ENCODE measurements at places on chromosomes 13 and 19.

- no peak for DNase-seq
These were observed 49.9 kb downstream of the UGGT2 start for GRCh38 chr13:96003304-96003703.

DNA sequence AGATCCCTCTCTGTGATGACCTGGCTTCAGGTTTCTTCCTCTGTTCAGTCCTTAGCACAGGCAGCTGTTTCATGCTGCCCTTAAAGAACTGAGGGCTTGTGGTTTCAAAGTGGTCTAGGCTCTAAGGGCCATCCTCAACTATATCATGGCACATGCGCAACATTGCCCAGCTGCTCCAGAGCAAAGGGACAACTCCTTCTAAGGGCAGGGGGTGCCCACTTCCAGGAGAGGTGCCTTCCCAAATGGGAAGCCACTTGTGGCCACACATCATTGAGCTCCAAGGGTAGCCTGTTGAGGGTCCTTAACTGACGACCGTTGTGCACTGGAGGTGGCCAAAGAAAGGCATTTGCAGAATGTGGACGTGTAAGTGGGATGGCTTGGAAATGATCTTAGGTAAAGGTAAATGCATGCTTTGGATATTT is 7.3 kb downstream of the GPR183 start:
- no peak for DNase-seq

DNA sequence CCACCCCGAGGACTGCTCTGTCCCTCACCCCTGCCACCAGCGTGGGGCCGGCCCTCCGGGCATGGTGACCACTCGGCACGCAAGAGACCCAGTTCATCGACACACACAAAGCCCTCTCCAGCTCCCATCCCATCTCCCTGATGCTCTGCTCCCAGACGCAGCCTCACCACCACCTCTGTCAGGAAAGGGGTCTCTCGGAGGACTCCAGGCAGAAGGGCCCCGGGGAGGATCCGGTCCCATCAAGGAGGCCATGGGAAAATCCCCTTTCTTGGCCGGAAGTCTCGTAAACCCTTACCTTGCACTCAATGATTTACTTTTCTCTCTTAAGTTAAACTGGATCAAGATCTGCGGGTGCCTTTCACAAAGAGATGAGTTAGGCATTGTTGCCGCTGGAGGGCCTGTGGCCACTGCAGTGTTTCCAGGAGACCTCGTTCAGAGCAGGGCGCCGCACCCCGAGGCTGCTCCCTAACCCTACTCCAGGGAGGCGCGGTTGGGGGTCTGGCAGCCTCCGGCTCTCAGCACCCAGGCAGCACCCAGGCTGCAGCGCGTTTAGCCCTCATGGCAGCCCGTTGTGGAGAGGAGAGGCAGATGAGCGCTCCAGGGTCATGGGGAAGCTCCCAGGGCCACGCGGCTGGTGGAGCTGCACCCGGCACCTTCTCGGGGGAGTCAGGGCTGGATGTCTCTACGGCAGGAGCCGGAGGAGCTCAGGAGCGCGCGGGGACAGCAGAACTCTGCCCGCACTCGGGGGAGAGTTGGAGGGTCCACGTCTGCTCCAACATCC is 31.0 kb downstream of the C2CD4C start:
- DNase-seq = no peak

GRCh38 chr13:111403266-111403665 is 82.8 kb downstream of the TEX29 start:
- DNase-seq = no peak

- no peak for DNase-seq
These were observed 228.3 kb downstream of the FOXO1 start for GRCh38 chr13:40438022-40438680.

DNA sequence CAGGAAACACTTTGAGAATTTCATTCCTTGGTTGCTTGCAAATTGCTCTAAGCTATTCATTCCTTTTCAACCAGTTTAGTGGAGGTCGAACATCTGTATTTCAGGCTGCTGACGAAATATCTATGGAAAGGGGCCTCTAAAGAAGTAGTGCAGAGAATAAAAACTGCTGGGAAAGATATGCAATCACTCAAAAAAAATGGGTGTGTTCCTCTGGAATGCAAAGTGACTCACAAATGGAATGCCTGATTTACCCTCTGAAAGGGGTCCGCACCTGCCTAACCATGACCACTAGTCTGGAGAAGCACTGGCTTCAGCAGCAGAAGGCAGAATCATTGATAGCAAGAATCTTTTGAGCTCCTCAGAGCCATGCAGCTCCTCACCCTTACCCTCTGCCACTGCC is 129.4 kb downstream of the PCDH9 start:
- no peak for DNase-seq

- no peak for DNase-seq
These were observed 4.7 kb downstream of the PCID2 start for GRCh38 chr13:113203507-113204377.

DNA sequence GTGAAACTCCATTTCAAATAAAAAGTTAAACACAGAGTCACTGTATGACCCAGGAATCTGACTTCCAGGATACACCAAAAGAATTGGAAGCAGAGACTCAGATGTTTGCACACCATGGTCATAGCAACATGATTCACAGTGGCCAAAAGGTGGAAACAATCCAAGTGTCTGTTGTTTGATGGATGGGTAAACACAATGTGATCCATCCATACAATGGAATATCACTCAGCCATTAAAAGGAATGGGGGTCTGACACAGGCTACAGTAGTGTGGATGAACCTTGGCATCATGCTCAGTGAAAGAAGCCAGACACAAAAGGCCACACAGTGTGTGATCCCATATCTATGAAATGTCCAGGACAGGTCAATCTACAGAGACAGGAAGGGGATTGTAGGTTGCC is 174.3 kb downstream of the PTPRS start:
- DNase-seq = no peak

DNA sequence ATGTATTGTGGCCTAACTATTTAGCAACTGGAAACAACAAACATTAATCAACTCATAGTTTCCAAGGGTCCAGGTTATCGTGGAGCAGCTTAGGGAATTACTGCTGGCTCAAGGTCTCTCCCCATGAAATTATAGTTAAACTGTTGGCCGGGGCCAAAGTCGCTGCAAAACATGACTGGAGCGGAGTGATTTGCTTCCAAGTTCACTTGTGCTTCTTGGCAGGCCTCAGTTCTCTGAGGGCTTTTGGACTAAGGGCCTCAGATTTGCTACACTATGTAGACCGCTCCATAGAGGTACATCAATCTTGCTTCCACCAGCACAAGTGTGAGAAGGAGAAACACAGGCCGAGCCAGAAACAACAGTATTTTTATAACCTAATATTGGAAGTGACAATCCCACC is 9.4 kb upstream of the KBTBD7 start:
- DNase-seq = no peak

- DNase-seq = no peak
These were observed 91.0 kb upstream of the MAB21L1 start for GRCh38 chr13:35567406-35567980.

- DNase-seq = no peak
These were observed 70.7 kb upstream of the ANKRD10 start for GRCh38 chr13:110985541-110985940.

Data from naive thymus-derived CD8-positive, alpha-beta T cell (primary cell).